Articular chondrocyte of knee joint (primary cell): ENCODE measurements at places on chromosomes 1 and 21. TPM values are rescaled to one million over a fixed set of nuclear protein-coding genes. Genes with fewer than 3 reads are reported as not detected.

Gene TDRKH
- total RNA-seq: 2.5 and 3.2 TPM in 2 replicates

Gene HSD3B2
- total RNA-seq: not detected in 2 replicates

Gene UBE2U
- total RNA-seq: not detected in 2 replicates

Gene AK5
- 0.65 and 1.9 TPM in 2 replicates for total RNA-seq

Gene FMOD
- total RNA-seq: 29.5 and 51.9 TPM in 2 replicates

Gene LGR6
- under 0.01 TPM in 1 of 2 replicates, not detected in the other for total RNA-seq

Gene CA6
- total RNA-seq: not detected in 2 replicates

Gene TNFRSF1B
- total RNA-seq: 23.6 and 30.3 TPM in 2 replicates

Gene OR2M4
- not detected in 2 replicates for total RNA-seq

Gene OR2T35
- total RNA-seq: not detected in 2 replicates

Gene EFNA1
- total RNA-seq: 1.9 and 5.2 TPM in 2 replicates

Gene KCNN3
- total RNA-seq: under 0.01 and 0.11 TPM in 2 replicates

Gene SIK1
- 1.2 and 1.4 TPM in 2 replicates for total RNA-seq

Gene SYT14
- 0.32 TPM in 1 of 2 replicates, not detected in the other for total RNA-seq

Gene ATP8B2
- total RNA-seq: 258 and 314 TPM in 2 replicates
